ENCODE measurements at places on chromosomes 3 and 15.

- DNase-seq: peak; percentile 52
Measured at GRCh38 chr3:24355806-24356205, 138.8 kb downstream of the THRB start.

DNA sequence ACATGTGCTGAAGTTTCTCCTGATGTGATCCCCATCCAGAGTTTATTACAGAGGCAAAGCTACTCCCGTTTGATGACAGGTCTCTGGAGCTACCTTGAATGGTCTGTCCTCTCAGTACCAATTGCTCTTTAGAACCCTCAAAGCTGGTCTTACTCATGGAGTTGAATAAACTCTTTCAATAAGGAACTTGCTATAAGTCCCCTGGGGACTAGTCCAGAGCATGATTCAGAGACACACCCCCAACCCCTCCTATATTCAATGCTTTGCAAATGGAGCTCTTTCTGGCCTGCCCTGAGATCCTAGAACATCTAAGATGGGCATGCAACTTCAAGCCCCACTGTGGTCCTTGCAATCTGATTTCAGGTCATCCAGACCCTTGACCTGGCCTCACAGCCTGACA lies 23.9 kb upstream of the TPM1 start:
- DNase-seq: peak; percentile 43

GRCh38 chr3:150376001-150376848 lies 31.9 kb upstream of the TSC22D2 start:
- no peak for DNase-seq

DNA sequence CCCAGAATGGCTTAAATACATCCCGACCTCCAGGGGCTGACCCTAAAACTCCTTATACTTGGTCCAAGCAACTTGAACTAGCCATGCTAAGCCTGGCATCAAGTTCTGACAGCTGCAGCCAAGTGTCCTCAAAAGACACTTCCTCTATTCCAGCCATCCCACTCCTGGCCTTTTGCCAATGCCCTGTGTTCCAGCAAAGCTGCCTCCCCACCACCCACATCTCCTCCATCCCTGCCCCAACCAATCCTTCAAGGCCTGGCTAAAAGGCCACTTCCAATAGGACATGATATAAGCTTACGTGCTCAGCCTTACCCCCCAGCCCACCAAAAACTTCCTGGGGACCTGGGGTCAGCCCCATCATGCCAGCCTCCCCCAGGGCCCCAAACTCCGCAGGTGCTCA lies 40.9 kb downstream of the SEMA3G start:
- DNase-seq: no peak

- no peak for DNase-seq
Measured at GRCh38 chr3:155047672-155048071, 32.4 kb upstream of the MME start.

DNA sequence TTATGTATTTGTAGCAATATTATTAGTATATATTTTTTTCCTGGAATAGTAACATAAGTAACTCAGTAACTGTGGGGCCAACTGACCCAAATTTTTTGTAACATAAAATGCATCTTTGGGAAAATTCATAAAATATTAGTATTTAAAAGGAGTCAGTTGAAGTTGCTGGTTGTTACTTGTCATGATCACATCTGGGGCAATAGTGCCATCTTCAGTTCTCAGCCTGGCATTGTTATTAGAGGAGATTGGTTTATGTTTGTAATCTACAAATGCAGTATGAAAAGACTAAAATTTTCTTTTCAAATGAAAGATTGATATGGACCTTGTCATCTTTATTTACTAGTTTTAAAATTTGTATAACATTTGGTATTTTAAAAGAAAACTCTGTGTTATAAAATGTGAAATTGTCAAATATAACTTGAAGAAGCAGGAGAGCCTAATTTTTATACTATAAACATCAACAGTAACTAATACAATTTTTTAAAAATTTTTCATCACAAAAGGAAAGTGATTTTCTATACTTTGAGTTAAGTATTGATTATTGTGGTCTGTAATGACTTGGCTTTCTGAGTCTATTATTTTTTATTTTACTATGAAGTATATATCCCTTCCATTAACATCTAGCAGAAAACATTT lies 38.8 kb upstream of the MLF1 start:
- peak; percentile 24 for DNase-seq

DNA sequence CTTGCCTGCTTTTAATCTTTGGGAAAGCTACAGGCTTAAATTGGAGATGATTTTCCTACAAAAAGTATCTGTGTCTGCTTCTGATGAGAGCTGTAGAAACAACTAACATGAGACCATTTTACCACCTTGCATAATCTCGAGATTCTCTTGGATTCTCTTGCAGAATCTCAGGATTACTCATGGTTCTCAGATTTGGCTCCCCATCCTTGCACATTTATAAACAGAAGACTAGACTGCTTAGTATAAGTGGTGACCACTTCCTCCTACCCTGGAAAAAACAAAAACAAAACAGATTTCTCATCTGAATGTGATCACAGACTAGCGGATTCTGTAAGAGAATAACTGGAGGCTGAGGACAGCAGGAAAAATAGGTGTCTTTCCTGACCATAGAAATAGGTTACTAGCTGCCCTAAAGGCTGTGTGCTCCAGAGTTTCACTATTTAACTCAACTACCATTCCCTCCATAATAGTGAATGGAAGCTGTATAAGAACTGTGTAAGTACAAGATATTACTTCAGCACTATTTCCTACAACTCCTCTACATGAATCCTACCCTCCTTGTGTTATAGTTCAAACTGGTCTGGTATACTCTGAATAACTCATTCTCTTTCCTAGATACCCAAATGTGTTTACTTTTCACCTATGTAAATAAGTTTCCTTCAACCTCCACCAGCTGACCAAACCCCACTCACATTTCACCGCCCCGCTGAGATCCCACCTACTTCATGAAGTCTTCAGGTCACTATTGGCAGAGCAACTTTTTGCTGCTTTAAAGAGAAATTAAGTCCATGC lies 122.2 kb upstream of the C2CD4B start:
- no peak for DNase-seq

All from mammary epithelial cell (primary cell).